ENCODE measurements at places on chromosomes 2 and 18.
A peak's percentile ranks its signal among the peaks of the same experiment; 100 is the strongest.

DNA sequence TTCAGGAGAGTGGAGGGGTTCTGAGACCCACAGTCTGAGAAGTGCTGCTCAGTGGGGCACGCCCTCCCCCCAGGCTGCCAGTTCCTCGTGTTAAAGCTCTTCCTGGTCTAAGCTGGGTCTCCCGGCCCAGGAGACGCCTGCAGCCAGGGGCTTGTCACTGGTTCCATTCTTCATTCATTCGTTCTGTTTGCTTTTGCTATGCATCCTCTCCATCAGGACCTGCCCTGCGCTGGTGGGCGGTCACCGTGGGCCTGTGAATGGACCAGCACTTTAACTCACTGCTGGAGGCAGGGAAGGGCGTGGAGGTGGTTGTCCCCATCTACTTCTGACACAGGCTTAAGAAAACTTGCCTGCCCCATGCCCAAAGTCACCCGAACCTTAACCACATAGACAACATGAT lies 272.8 kb upstream of the HDAC4 start:
- no peak for DNase-seq

GRCh38 chr2:120618830-120619229 lies 116.8 kb upstream of the GLI2 start:
- no peak for DNase-seq

GRCh38 chr2:239324456-239324855 lies 76.4 kb downstream of the HDAC4 start:
- no peak for DNase-seq

- DNase-seq = no peak
Measured at GRCh38 chr2:190159453-190159852, 96.9 kb upstream of the MSTN start.

GRCh38 chr18:2423761-2424160 lies 147.5 kb downstream of the METTL4 start:
- no peak for DNase-seq

- DNase-seq = peak; percentile 31
Measured at GRCh38 chr2:7692657-7693161, 775.5 kb downstream of the RNF144A start.

DNA sequence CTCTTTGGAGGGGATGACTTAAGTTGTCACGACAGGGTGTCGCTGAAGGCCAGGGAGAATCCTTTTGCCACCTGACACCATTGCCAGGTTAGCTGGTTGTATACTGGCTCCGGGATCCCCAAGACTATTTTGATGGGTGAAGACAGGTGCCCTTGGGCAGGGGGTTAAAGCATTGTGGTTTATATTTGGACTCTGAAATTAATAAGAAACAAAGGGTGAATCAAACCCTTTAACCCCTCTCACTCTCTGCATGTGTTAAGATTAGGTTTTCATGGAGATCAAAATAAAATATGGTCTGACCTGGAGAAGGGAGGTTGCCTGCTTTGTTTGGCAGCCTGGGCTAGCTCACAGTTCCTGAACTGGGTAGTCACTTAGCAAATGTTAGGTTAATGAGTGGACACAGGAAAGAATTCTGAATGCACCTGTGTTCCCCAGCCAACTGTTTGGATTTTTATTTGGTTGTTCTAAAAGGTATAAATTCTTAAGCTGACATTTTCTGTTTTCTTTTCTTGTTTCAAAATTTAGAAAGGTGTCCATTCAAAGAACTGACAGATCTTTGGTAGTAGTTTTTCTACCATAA lies 301.7 kb downstream of the KCNS3 start:
- DNase-seq = no peak

DNA sequence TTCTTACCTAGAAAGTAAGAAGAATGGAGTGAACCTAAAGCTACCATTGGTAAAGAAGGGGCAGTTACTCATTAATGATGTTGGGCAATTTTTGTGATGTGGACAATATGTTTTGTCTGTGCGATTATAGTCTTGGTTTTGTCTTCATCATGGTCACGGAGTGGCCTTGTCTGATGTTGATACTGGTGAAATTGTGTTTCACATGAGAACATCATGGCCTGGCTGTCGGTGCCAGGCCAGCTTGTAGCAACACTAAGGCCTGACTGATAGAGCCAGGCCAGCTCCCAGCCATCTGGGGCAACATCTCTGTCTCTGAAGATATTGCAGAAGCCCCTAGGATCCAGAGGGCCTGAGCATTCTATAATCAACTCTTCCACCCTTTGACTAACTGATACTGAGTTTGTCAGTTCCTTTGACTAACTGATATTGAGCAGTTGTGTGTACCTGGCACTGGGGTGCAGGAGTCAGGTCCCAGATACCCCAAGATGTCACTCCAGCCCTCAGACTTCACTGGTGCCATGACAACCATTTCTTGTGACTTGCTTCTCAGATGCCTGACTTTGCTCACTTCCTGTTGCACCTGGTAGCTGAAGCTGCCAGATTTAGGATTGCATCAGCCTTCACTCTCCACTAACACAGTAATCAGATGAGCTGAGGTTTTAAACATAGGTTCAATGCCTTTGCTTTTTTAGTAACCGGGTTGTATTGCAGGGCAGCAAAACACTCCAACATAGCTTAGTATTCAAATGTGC lies 62.5 kb downstream of the RPIA start:
- no peak for DNase-seq

DNA sequence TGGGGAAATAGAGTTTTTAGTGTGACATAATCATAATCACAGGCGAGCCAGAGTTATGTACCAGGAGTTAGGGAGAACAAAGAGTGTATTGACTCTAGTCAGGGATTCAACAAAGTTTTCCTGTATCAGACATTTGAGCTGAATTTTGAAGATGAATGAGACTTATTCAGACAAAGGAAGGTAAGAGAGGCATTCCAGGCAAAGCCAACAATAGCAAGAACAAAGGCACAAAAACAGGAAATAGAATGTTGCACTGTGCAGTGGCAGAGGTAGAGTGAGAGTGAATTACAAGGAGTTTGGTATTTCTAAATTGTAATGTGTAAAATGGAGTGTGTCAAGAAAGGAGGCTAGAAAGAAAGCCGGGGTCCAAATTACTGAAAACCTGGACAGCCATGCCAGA lies 156.2 kb downstream of the CCDC148 start:
- no peak for DNase-seq

DNA sequence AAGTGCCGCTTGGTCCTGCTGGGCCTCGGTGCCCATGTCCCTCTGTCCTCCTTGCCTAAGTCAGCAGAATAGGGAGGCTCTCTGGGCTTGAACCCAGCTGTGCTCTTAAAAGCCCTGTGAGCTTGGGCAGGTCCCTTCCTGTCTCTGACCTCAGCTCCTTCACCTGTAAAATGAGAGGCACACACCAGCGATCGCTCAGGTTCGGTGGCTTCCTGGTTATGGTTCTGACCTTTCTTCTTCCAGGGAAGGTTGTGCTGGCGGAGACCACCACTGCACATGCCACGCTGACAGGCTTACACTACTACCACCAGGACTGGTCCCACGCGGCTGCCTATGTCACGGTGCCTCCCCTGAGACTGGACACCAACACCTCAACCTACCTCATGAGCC lies 36.1 kb upstream of the MAPRE3 start:
- no peak for DNase-seq

GRCh38 chr2:119005555-119005954 lies 63.6 kb downstream of the MARCO start:
- DNase-seq = no peak

DNA sequence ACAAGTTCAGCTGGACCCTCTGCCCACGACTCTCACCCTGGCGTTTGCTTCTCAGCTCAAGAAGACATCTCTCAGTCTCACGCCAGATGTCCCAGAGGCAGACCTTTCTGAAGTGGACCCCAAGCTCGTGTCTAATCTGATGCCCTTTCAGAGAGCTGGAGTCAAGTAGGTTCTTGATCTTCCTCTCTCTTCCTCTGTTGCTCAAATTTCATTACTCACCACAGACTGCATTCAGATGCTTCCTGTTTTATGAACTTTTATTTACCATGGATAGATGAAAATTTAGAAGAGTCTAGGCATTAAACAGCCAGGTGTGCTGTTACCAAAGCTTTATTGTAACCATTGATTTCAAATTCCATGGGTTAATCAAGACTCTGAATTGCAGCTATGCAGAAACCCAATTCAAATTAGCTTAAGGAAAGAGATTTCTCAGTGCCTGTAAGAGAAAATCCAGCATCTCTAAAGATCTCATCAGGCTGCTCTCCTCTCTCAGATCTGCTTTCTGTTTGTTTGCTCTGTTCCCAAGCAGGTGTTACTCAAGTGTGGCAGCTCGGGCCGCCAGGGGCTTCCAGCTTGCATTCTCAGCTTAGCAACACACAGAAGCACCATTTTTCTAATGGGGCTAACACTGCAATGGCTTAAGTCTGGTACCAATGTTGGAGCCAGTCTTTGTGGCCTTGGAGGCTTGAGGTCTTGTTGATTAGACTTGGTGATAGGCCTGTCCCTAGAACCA lies 16.5 kb downstream of the SMARCAL1 start:
- DNase-seq = peak; percentile 76

- no peak for DNase-seq
Measured at GRCh38 chr2:188443207-188443606, 151.5 kb downstream of the GULP1 start.

- no peak for DNase-seq
Measured at GRCh38 chr18:35876243-35876642, 96.2 kb upstream of the RMP24 start.

DNA sequence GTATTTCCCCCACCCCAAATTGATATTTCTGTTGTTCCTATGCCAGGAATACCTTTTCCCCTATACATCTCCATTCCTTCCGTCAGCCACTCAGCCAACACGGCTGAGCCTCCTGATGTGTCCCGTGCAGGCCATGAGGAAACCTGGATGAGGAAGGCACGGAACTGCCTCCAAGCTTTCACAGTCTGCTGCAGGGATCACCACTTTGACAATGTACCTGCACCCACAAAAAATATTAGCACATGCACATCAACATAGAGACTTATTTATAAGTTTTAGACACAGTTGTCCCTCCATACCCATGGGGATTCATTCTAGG lies 101.4 kb upstream of the PPP1CB start:
- no peak for DNase-seq

GRCh38 chr2:44168681-44169154 lies at the start of gene PPM1B:
PPM1B (plus strand) TSS chr2:44168875; CDS start chr2:44201200, 32,325 bp downstream.
- DNase-seq = no peak

- DNase-seq = no peak
Measured at GRCh38 chr2:75079575-75079974, 119.7 kb downstream of the TACR1 start.

DNA sequence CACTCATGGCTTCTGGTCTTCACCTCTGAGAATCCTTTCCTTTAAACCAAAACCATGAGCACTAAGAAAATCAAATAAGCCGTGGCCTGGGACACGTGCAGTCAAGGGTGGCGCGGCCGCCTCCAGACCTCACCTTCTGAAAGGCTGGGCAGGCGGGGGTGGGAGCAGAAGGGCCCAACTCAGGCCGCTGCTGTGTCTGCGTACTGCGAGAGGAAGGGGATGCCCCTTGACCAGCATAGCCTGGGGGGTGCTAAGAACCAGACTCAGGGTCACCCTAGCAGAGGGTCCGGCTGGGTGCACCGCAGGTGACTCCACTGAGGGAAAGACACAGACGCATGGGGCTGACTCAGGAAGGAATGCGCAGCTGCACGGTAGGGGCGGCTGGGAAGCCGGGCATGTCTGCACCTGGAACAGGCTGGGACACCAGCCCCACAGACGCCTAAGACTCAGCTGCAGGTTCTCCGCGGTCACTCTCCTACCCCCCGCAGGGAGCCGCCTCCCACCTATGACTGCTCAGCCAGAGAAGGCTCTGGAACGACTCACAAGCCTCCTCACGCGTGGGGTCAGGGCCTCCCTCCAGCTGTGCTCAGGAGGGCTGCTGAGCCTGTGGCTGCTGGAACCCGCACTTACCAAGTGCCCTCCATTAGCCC lies 432.4 kb upstream of the MYT1L start:
- no peak for DNase-seq

DNA sequence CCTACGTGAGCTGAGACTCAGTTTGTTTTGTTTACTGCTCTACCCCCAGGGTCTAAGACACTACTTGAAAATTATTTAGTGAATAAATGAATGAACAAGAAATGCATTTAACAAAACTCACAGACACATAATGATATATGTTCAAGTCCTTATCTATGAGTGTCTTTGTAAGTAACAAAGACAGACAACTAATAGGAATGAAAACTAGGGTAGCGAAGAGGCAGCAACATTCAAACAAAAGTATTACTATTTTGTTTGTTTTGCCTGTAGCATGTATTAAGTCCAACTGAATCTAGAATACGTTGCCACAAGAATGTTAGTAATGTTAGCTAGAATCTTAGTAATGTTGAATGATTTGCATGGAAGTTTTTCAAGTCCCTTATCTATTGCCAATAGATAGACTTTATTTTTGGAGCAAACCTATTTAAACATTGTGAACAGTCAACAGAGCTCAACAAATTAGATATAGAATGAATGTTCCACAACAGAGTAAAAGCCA lies 144.8 kb upstream of the VWC2L start:
- no peak for DNase-seq

DNA sequence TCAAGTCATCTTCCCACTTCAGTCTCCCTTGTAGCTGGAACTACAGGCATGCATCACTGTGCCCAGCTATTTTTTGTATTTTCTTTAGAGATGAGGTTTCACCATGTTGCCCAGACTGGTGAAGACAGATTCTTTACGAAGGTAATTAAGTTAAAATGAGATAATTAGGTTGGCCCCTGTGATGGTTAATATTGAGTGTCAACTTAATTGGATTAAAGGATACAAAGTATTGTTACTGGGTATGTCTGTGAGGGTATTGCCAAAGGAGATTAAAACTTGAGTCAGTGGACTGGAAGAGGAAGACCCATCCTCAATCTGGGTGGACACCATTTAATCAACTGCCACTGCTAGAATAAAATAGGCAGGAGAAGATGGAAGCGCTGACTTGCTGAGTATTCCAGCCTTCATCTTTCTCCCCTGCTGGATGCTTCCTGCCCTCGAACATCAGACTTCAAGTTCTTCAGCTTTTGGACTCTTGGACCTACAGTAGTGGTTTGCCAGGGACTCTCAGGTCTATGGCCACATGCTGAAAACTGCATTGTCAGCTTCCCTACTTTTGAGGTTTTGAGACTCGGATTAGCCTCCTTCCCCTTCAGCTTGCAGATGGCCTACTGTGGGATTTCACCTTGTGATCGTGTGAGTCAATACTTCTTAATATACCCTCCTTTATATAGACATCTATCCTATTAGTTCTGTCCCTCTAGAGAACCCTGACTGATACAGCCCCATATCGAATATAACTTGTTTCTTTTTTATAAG lies 269.1 kb downstream of the TMX3 start:
- no peak for DNase-seq

DNA sequence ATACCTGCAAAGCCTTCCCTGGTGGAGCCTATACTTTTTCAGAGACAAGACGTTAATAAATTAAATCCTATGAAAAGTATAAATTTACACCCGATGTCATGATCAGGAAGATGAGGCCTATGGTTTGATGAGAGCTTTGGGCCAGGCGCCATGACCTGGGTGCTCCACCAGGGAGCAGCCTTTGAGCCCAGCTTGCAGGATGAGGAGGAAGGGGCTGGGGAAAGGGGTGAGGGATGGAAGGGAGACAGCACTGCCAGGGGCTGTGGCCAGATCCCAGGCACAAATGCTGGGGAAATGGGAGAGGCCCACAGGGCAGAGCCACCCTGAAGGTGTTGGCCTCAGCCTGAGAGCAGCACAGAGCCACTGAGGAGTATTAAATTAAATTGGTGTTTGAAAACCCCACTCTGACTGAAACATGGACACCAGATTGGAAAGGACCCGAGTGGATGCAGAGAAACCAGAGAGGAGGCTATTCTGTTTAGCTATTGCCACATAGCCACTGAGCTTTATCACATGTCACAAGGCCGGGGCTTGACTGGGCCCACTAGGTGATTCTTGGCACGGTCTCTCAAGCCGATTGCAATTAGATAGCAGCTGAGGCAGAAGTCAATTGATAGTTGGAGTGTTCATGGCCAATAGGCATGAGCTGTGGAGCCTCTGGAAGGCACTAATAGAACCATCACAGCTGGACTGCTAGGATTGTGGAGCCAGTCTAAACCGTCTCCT lies 9.6 kb upstream of the FAHD2A start:
- no peak for DNase-seq

Measured in NCI-H2029 treated with DMSO at 0.1 percent for 48 hours (cell line).